ENCODE measurements at places on chromosomes 16 and 17.

DNA sequence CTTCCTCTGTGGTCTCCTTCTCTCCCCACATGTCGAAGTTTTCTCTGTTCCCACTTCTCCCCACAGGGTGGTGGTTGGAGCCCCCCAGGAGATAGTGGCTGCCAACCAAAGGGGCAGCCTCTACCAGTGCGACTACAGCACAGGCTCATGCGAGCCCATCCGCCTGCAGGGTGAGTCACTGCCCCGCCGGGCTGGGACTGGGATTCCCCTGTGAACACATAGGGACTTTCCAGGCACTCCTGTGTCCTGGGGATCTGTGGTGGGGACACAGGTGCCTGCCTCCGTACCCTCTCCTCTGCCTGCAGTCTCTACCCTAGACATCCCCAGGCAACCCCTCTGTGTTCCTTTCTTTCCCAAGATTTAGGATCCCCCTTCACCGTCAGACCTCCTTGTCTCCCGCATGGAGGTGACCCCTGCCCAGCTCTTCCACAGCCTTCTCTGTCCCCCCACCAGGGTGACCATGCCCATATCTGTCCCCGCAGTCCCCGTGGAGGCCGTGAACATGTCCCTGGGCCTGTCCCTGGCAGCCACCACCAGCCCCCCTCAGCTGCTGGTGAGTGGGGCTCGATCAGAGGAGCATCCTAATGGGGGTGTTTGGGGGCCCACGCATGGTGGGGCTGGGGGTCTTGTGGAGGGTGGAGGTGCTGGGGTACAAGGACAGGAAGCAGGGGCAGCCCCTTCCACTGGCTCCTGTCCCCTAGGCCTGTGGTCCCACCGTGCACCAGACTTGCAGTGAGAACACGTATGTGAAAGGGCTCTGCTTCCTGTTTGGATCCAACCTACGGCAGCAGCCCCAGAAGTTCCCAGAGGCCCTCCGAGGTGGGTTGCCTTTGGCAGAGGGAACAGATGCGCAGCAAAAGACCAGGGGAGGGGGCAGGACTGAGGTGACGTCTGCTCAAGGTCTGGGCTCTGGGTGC is 5.8 kb downstream of the ITGAM start:
- DNase-seq, result peak; percentile 84

- no peak for DNase-seq
Observed at GRCh38 chr16:14334366-14335080, 263.4 kb downstream of the MRTFB start.

DNA sequence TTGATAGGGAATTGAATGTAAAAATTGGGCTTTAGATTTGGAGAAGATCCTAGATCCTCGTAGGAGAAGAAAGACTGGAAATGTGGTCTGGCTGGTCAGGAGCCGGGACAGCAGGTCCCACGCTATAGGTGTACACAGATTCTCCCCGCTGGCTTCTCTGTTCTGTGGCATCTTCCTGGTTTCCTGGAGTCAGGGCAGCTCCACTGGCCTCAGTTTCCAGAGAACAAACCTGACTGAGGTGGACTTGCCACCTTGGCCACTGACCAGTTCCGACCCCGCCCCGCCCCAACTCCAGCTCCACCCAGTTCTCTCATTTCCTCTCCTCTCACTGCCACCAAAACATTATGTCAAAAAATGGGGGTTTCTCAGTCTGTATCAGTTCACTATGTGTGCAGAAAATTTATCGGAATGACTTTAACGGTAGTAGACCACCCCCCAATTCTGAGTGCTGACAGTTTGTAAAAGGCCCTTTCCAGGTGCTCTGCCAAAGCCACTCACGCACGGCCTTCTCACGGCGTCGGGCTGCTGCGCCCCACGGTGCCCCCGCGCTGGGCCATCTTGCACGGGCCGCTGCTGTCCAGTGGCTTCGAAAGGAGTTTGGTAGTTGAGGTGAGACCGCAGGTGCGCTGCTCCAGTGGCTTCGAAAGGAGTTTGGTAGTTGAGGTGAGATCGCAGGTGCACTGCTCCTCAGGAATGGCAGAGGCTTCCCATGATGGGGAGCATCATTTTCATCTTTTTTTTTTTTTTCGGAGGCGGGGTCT is 161.4 kb upstream of the CHMP6 start:
- no peak for DNase-seq

DNA sequence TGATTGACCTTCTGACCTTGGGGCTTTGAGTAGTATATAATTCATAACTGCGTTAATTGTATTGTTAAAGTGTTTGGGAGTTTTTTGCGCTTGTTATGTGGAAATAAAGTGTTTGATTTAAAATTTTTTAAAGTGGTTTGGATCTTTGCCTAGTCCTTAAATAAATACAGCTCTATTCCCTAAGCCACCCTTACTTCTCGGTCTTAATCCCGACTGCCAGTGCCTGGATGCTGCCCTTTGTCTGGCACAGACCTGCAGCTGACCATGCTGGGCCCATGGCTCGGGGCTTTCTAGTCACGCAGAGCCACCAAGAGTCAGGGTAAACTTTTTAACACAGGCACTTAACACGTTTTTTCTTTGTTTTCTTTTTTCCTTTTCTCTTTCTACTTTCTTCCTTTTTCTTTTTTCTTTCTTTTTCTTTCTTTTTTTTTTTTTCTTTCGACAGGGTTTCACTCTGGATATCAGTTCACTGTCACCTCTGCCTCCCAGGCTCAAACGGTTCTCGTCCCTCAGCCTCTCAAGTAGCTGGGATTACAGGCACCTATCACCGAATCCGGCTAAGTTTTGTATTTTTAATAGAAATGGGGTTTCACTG is 19.6 kb upstream of the SLC5A11 start:
- no peak for DNase-seq

GRCh38 chr17:38875477-38876075 is 5.7 kb downstream of the LASP1 start:
- no peak for DNase-seq

DNA sequence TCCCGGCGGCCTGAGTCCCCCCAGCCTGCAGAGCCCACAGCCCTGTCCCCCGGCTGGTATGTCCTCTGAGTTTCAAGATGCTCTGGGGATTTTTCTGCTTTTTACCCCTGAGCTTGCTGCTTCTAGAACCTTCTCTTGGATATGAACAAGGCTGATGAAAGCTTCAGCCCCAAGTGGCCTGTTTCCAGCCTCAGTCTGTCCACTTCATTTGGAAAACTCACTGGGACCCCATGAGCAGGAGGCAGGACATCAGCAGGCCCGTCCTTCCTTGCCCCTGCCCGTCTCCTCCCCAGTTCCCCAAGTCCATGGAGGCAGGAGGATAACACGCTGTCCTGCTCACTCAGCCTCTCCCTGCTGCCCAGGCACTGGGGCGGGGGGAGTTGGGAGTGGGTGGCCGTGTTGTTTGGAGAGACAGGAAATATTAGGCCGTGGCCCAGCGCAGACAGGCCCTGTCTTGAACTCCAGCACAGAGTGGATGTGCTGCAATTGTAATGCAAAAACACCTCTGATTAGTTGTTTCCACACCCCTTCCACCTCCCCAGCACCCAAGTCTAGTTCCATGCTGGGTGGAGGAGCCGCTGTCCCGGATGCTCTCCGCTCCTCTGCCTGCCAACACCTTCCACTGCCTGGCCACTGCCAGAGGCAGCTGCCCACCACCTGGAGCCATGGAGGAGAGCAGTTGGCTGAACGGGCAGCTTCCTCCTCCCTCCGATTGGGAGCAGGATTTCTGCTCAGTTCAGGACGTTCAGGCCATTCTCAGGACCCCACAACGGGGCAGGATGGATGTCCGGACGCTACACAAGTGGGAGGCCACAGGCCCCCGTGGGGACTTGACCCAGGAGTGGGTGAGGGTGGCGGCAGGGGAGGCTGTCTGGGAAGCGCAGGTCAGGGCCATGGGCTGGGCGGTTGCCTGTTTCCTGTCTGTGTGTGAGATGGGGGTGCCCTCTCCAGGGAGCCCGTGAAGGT is 216.9 kb upstream of the GSE1 start:
- DNase-seq, result no peak

- no peak for DNase-seq
Observed at GRCh38 chr17:76120658-76121008, 17.0 kb upstream of the EXOC7 start.
